ENCODE measurements at places on chromosomes 2 and 18. TPM values are rescaled to one million over a fixed set of nuclear protein-coding genes. Genes with fewer than 3 reads are reported as not detected.

The SLC4A3 gene
- 11.1 TPM for total RNA-seq

The OSGEPL1 gene
- 10.7 TPM for total RNA-seq

GRCh38 chr2:74945788-74946331 lies 12.6 kb upstream of the POLE4 start:
- no peak overlapping the region for H3K27ac ChIP-seq
- no peak overlapping the region for H3K4me3 ChIP-seq
- H3K4me1 ChIP-seq = 0 out of 2 replicates have a peak, but pooled peaks cover 2% of the 10 kb centered on the region
- no peaks in the 10 kb centered on the region for H3K27me3 ChIP-seq
- DNase-seq = no peak

DNA sequence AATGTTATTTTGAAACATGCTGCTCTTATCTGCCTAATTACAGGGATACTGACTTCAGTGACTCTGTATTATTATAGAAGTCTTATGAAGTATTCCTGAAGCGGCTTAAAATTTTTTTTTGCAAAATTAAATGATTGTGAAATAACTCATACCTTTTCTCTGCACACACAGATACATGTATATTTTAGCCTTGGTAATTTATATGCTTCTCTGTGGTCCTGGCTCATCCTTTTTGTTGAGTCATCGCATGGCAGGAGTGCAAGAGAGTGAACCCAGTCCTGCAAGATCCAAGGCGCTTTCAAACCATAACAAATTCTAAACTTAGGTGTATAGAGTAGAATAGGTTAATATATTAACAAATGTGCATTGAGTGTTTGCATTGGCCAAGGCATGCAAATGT lies 8.6 kb downstream of the CCNT2 start:
- H3K4me3 ChIP-seq = no peak overlapping the region
- H3K27ac ChIP-seq = no peak overlapping the region
- peaks cover 3% of the 10 kb centered on the region for H3K4me1 ChIP-seq
- H3K27me3 ChIP-seq = no peaks in the 10 kb centered on the region

DNA sequence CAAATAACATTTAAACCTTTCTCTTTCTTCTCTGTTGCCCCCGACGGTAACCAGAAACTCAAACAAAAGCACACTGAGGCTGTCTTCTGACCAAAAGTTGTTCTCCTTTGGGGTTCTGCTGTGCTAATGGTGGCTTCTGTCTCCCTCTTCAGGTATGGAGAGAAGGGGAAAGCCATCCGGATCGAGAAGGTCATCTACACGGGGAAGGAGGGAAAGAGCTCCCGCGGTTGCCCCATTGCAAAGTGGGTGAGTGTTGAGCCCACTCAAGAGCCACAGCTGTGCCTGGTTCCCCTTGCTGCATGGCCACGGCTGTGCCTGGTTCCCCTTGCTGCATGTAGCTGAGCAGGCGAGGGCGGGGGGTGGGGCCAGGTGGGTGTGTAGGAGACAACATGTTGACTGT lies 67.4 kb downstream of the BOLA3 start:
- peaks cover 7% of the 10 kb centered on the region for H3K36me3 ChIP-seq
- no peak for DNase-seq
- H3K4me1 ChIP-seq = no peaks in the 10 kb centered on the region
- no peak overlapping the region for H3K27ac ChIP-seq
- no peaks in the 10 kb centered on the region for H3K27me3 ChIP-seq
- no peak overlapping the region for H3K4me3 ChIP-seq

GRCh38 chr2:137837830-137838229 lies 126.4 kb upstream of the HNMT start:
- H3K4me3 ChIP-seq = no peak overlapping the region
- no peaks in the 10 kb centered on the region for H3K36me3 ChIP-seq
- H3K4me1 ChIP-seq = peaks cover 2% of the 10 kb centered on the region
- no peak overlapping the region for H3K27ac ChIP-seq
- no peaks in the 10 kb centered on the region for H3K27me3 ChIP-seq

GRCh38 chr2:228839421-228839876 lies 431.6 kb downstream of the PID1 start:
- H3K4me1 ChIP-seq = no peaks in the 10 kb centered on the region
- DNase-seq = no peak
- no peaks in the 10 kb centered on the region for H3K27me3 ChIP-seq
- H3K36me3 ChIP-seq = no peaks in the 10 kb centered on the region
- H3K27ac ChIP-seq = no peak overlapping the region

Measured in H9 (cell line).